ENCODE measurements at places on chromosomes 7 and 10.

DNA sequence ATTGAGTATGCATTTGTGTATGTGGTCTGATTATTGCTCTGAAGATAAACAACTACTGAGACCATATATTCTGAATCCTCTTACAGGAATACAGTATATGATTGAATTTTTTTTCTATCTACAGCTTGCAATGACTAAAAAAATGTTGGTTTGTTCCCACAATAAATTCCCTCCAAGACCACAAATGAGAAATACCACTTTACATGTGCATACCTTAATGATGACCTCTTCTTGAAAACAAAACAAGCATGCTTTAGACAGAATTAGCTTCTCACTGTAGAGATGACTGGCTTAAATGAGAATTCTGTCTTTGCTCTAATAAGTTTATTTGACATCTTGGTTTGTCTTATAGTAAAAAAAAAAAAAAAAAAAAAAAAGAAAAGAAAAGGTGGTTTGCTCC is 241.5 kb downstream of the PCDH15 start:
- DNase-seq: no peak

GRCh38 chr10:5620223-5620721 is 46.1 kb downstream of the ASB13 start:
- DNase-seq: no peak

- DNase-seq: no peak
These were observed 531.2 kb downstream of the HTR7 start for GRCh38 chr10:90326498-90327267.

GRCh38 chr7:157984423-157985163 is 603.0 kb downstream of the PTPRN2 start:
- DNase-seq: no peak

- DNase-seq: no peak
These were observed 982.2 kb downstream of the REEP3 start for GRCh38 chr10:64503429-64503828.

- no peak for DNase-seq
These were observed 341.5 kb downstream of the ELMO1 start for GRCh38 chr7:37107047-37107750.

GRCh38 chr7:44541876-44542610 is 913 bp upstream of the NPC1L1 start:
- no peak for DNase-seq

DNA sequence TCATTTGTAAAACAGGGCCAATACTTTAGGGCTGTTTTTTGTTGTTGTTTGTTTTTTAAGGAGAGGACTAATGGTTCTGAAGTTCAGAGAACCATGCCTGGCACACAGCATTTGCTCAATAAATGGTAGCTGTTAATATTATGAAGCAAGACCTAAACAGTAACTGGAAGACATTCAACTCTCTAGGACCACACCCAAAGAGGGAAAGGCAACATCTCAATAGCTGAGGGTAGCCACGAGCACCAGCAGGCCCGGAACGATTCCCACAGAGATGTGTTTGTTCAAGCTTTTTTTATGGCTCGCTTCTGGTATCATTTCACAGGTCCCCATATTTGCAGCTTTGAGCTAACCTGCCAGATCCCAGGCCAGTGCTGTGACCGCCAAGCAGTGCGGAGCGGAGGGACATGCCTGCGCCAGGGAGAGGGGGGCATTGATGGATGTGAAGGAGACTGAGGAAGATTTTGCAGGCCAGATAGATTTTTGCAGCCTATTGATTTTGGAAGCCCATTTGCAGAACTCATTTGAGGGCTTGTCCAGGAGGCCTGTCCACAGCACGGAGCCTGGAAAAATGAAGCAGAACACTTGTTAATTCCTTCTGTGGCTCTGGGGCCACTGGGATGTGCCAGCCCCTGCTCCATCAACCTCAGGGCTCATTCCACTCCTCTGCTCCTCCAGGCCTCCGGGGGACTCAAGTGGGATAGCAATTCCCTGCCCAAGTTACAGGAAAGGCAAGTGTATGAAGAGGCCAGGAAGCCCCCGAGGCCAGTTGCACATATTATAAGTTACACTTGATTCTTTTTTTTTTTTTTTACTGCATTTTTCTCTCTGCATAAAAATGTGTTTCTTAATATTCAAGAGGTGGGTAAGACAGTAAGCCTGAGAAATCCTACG is 57.3 kb upstream of the FGFR2 start:
- DNase-seq: no peak

- no peak for DNase-seq
These were observed 1.4 kb downstream of the SCD start for GRCh38 chr10:100348389-100348927.
